ENCODE measurements at places on chromosomes 16 and 17.

DNA sequence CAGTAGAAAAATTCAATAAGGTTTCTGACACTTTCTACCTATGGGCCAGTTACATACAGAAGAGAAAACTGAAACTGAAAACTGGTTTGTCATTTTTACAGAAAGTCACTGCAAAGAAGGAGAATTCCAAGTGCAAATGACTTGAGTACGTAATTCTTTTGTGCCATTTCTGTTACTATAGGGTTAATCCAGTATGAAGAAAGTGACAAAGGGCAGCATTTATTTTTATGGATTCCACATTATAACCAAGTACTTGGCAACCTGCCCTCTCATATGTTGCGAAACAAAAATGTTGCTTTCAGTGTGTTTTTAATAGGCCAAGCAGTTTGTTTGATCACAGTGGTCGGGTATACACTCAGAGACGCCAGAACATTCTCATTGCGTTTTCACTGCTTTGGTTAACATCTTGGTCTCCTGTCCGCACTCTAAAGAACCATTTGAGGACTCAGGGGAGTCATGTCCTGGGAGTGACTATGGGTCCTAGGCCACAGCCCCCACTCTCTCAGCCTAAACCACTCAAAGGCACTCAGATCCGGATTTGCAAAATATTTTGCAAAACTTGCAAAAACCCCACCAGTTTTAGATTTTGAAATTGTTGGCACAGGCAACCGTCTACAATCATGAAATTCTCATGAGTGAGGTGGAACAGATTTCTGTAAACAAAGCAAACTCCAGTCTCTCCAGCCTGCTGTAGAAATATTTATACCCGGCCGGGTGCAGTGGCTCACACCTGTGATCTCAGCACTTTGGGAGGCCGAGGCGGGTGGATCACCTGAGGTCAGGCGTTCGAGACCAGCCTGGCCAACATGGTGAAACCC, 15.4 kb upstream of the HELZ start:
- DNase-seq: no peak

- no peak for DNase-seq
Measured at GRCh38 chr17:5950878-5951277, 119.3 kb upstream of the WSCD1 start.

GRCh38 chr17:49480836-49481615, 14.1 kb upstream of the NGFR start:
- DNase-seq: no peak

- no peak for DNase-seq
Measured at GRCh38 chr16:59688006-59688405, 953.9 kb upstream of the GOT2 start.

DNA sequence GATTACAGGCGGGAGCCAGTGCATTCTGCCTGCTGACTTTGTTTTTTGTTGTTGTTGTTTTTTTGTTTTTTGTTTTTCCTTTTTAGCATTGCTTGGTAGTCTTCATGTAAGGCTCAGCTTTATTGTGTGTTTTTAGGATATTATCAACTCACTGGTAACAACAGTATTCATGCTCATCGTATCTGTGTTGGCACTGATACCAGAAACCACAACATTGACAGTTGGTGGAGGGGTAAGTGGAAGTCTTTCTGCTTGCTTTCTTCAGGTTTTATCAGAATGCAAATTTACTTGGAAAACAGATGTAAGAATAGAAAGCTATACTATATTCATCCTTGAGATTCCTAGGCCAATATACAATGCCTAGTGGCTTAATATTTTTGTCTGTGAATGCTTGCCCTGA, 3.3 kb upstream of the CMTM1 start:
- DNase-seq: no peak

- DNase-seq: no peak
Measured at GRCh38 chr17:29698019-29698777, 75.5 kb upstream of the CORO6 start.

- no peak for DNase-seq
Measured at GRCh38 chr17:44359458-44360143, 4.1 kb downstream of the FAM171A2 start.
